ENCODE measurements at places on chromosomes 13 and 19.

DNA sequence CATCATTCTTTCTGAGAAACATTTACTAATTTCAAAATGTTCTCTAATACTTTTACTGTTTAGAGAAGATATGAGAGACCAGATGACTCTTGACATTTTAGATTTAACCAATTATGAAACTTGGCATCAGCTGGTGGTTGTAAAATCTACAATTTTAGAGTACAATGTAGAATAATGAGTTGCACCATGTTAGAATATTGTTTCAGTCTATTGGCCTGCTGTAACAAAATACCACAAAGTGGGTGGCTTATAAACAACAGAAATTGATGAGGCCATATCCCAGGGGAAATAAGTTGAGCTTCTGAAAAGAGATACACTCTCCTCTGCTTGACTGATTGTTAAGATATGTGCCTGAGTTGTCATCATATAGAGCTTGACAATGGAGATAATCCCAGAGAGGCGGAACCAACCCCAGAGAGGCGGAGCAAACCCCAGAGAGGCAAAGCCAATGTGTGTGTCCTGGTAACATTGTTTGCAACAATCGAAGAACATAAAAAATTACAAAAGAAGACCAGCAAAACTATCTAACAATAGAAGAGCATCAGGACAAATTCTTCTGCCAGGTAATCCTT lies 373.0 kb upstream of the SLITRK1 start:
- no peak for DNase-seq

GRCh38 chr19:3107658-3108057 lies 13.5 kb downstream of the GNA11 start:
- no peak for DNase-seq

DNA sequence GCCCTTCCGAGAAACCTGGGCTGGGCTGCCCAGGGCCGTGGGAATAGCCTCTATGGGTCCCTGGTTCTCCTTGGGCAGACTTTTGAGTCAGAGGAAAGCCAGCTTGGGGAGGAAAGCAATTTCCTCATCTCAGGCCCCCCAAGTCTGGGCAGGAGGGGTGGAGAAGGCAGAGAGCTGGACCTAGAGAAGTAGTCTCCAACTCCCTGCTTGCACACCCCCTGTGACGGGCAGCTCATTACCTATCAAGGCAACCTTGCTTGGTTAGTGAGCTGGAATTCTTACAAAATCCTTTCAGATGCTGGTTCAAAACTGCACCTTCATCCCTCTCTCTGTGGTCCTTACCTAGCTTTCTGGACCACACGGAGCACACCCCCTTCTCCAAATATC lies 33.9 kb downstream of the ACTL9 start:
- DNase-seq: no peak

DNA sequence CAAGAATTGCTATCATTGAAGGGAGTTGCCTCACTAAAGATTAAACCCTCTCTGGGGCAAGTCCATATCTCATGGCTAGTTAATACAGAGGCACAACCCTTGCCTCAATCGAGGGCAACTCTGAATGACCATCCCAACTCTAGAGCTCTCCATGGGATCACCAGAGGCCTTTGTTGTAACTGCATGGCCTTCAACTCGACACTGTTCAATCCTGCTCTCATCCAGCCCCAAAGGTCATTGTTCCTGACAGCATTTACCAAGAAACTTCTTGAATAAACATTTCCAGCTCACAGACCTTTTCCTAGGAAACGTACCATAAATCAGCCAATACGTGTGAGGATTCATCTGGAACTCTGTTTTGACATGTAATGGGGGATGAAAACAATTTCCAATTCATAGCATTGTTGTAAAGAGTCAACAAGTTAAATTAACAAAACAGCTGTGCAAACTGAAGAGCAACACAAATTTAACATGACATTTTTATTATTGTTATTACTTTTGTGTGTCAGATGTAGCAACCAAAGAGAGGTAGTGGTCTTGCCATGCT lies 452.7 kb downstream of the SUCLA2 start:
- DNase-seq: no peak

GRCh38 chr13:97905517-97905916 lies 48.0 kb upstream of the IPO5 start:
- no peak for DNase-seq

DNA sequence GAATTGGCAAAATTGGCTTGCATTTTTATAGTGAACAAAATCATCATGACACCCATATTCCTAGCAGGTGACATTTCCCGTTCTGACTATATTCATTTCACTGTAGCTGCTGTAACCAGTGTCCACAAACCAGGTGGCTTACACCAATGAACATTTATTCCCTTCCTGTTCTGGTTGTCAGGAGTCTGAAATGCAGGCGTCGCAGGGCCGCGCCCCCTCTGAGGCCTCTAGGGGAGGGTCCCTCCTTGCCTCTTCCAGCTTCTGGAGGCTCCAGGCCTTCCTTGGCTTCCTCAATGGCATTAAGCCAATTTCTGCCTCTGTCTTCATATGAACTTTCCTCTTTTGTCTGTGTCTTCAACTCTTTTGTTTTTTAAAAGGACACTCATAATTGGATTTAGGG lies 6.5 kb upstream of the RLN3 start:
- DNase-seq: no peak

- no peak for DNase-seq
These were observed 54.6 kb upstream of the KCTD4 start for GRCh38 chr13:45255247-45255987.

DNA sequence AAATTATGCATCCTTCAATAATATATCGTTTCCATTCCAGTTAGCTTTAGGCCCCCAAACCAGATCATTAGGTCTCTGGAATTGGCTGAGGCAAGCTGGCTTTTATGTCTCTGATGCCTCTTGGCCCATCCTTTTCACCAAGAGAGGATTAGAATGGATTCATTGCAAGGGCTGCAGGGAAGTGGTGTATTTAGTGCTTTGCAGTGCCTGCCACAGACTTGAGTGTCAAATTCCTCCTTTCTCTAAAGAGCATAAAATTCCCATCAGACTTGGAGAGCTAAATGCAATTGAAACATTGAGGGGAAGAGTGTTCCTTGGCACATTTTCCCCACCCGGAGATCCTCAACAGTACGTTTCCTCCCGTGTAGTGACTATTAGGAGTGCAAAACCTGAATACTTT lies 302.6 kb downstream of the ATP8A2 start:
- DNase-seq: no peak

DNA sequence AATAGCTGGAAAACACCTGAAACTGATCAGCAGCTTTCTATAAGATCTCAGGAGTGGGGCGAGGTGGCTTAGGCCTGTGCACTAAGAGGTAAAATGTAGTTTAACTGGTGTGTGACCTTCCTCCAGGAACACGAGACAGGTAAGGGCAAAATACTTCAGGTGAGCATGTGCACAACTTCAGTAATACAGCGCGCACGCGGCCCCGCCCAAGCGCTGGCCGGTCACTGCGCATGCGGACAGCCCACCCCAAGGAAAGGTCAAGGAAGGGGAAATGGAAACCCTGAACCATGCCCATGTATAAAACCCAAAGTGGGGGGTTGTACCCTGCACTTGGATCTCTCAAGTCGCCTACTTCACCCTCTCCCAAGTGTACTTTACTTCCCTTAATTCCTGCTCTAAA lies 49.4 kb upstream of the ARHGEF7 start:
- no peak for DNase-seq

DNA sequence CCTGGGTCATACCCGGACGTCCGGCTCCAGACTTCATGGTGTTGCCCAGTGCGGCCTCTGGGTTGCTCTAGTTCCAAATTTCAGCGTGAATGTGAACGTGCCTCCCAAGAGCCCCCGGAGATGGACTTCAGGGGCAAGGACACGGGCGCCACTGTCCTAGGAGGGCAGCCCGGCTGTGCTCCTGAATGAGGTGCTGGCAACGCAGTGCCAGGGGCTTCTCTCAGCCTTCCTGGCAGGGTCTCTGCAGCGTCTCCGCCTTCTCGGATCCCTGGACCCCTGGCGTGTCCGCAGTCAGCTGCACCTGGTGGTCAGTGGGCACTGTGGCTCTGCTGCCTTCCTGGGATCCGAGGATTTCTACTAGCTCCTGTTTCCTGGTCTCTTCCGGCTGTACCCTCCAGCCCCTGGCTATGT lies 101.7 kb upstream of the MCF2L start:
- no peak for DNase-seq

DNA sequence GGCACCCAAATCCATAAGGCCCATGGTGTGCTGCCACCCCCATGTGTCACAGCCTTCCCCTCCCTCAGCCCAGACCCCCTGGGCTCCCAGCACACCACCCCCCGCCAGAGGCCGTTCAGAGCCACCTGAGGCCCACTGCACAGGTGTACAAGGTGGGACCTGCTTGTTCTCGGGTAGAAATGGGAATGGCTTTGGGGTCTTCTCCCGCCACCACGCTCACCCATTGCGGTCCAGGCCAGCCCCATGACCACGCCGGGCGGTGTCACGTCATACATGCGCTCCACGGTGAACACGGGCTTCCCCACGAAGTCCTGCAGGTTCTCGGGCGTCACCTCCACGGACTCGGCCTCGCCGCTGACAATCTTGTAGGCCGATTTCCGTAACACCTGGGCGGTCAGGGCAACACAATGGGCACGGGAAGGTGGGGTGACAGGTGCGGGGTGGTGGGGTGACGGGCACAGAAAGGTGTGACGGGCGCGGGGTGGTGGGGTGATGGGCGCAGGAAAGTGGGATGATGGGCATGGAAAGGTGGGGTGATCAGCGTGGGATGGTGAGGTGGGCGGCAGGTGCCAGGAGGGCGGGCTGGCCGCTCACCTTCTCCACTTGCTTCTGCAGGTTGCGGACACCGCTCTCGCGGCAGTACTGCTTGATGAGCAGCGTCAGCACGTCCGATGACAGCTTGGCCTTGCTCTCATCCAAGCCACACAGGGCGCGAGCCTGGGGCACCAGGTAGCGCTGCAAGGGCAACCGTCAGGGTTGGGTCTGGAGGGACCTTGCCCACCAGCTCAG lies 4.3 kb downstream of the RPL36 start:
- DNase-seq: no peak

DNA sequence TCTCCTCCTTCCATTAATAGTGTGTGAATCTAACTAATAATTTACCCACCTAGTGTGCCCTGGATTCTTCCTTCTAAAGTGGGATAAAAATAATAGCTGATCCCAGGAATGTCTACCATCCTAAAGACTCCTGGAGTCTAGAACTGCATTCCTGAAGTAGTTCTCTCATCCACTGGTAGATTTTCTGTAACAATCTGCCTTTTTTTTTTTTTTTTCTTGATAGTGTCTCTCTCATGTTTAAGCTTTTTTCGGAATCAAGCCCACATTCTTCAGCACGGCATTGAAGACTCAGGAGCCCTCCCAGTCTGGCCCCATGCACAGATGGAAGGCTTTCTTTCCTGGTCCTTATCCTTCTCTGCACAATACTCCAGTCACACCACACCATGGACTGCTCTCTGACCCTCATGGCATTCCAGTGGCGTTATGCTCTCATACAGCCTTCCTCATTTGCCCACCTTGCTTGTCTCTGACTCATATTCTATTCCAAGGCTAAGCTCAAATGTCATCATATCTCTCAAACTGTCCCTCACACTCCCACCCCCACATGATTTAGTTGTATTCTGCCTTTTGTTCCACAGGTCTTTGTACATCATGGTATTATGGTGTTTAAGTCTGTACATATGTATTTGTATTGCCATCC lies 68.7 kb upstream of the FRY start:
- no peak for DNase-seq

- DNase-seq: no peak
These were observed 1608.8 kb downstream of the OLFM4 start for GRCh38 chr13:54637366-54637765.

DNA sequence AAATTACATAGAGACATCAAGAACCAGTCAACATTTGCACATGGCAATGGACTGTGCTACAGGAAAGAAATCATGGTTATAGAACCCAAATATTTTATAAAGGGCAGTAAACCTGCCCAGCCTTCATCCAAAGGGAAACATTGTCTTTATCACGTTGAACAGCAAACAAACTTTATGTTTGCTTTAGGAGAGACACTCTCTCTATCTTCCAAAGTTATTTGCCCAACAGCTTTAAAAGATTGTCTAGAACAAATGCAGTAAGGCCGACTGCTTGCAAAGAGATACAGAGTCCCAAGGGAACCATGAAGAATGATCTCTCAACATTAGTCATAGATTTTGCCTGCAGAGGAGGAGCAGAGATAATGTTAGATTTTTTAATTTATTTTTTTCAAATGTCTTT lies 1323.5 kb upstream of the SLC10A2 start:
- no peak for DNase-seq

- DNase-seq: no peak
These were observed 46.5 kb downstream of the LYL1 start for GRCh38 chr19:13056052-13056660.

DNA sequence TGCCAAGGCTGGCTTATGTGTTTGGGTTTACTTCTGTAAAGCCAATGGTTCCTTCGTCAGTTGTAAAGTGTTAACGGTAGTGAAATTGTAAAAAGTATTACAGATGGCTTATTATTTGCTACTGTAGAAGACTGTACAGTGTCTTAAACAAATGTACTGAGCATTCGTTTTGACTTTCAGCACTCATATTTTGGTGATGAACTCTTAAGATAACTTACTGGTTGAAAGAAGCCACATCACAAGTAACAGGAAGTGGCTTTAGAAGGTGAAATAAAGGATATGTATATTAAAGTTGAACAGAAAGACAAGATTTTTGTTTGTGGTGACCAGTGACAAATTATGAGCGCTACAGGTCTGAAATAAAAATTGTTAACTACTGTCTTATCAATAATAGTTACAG lies 64.2 kb downstream of the URI1 start:
- no peak for DNase-seq

GRCh38 chr19:30870876-30871275 lies 478.4 kb downstream of the TSHZ3 start:
- DNase-seq: no peak

DNA sequence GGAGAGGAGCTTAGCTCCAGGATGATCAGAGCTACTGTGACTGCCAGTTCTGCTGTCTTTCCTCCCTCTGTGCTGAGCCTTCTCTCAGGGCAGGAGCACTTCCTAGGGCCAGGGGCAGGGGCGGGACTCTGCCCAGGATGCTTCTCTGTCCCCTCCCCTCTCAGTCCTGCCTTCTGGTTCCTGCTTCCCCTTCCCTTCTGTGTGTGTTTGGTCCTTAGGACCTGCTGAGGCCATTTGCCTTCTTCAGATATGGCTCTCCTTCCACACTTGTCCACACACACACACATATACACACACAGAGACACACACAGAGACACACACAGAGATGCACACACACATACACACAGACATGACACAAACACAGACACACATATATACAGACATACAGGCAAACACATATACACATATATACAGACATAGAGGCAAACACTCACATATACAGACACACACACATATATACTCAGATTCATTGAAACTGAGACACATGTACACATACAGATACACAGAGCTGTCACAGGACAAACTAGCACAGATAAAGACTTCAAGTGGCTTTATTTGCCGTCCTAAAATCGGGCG lies 22.0 kb upstream of the CD177 start:
- DNase-seq: no peak

GRCh38 chr13:60111691-60112090 lies 52.0 kb downstream of the DIAPH3 start:
- DNase-seq: no peak
